Upper lobe of right lung (tissue), 1 donor: ENCODE measurements at places on chromosomes 1 and 21. TPM values are rescaled to one million over a fixed set of nuclear protein-coding genes. Genes with fewer than 3 reads are reported as not detected.

GRCh38 chr1:84352298-84353106, 45.8 kb upstream of the DNASE2B start:
- DNase-seq, result no peak
- H3K27ac ChIP-seq, result no peak overlapping the region
- no peaks in the 10 kb centered on the region for H3K27me3 ChIP-seq
- H3K4me3 ChIP-seq, result no peak overlapping the region

- peak; percentile 69 for DNase-seq
- H3K36me3 ChIP-seq, result peaks cover 52% of the 10 kb centered on the region
- peak overlapping the region; percentile 90 for H3K4me3 ChIP-seq
- peak overlapping the region; percentile 98 for H3K27ac ChIP-seq
- H3K27me3 ChIP-seq, result no peaks in the 10 kb centered on the region
These were observed 671 bp upstream of the PYGO2 start for GRCh38 chr1:154962156-154962749.

- H3K27me3 ChIP-seq, result no peaks in the 10 kb centered on the region
- H3K4me1 ChIP-seq, result peaks cover 7% of the 10 kb centered on the region
These were observed 12.4 kb downstream of the COL18A1 start for GRCh38 chr21:45417256-45417950.

GRCh38 chr1:59043796-59044195, 253.1 kb upstream of the FGGY start:
- H3K4me1 ChIP-seq, result peaks cover 8% of the 10 kb centered on the region
- H3K4me3 ChIP-seq, result no peak overlapping the region
- no peaks in the 10 kb centered on the region for H3K36me3 ChIP-seq
- DNase-seq, result no peak

Gene USH2A
- not detected for total RNA-seq

GRCh38 chr1:12143631-12144155, 23.1 kb upstream of the TNFRSF1B start:
- H3K36me3 ChIP-seq, result no peaks in the 10 kb centered on the region
- H3K27ac ChIP-seq, result peak overlapping the region; percentile 75
- peak; percentile 89 for DNase-seq
- peaks cover 57% of the 10 kb centered on the region for H3K4me1 ChIP-seq
- H3K27me3 ChIP-seq, result no peaks in the 10 kb centered on the region

DNA sequence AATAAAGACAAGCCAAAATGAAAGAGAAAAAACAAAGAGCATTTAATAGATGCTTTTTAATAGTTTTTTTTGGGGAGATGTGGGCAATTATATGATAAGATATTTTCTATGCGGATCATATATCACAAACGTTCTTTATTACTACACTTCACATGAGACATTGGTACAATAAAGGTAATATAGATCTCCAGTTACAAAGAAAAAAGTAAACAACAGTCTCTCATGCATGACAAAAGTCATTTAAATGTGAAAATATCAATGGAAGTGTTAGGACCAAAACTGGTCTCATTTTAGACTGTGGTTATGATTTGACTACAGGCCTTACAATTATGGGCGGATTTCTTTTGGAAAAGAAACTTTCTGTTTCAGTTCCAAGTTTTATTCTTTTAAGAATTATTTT, 687.0 kb downstream of the ADGRL2 start:
- H3K4me3 ChIP-seq, result no peak overlapping the region
- H3K36me3 ChIP-seq, result no peaks in the 10 kb centered on the region
- H3K27ac ChIP-seq, result no peak overlapping the region
- peaks cover 26% of the 10 kb centered on the region for H3K4me1 ChIP-seq
- DNase-seq, result no peak

Gene TSPEAR
- total RNA-seq, result 0.23 TPM

Gene CYP4X1
- total RNA-seq, result 6.8 TPM

- no peaks in the 10 kb centered on the region for H3K27me3 ChIP-seq
- H3K4me1 ChIP-seq, result peaks cover 12% of the 10 kb centered on the region
- DNase-seq, result peak; percentile 94
- H3K4me3 ChIP-seq, result peak within 1 kb of the TSS; percentile 99
- peak within 1 kb of the TSS; percentile 88 for H3K27ac ChIP-seq
These were observed at the start of gene GPATCH3 for GRCh38 chr1:26900001-26900814. TSS of gene GPATCH3 (minus strand) at chr1:26900467. CDS start at chr1:26900442, 25 bp downstream.

DNA sequence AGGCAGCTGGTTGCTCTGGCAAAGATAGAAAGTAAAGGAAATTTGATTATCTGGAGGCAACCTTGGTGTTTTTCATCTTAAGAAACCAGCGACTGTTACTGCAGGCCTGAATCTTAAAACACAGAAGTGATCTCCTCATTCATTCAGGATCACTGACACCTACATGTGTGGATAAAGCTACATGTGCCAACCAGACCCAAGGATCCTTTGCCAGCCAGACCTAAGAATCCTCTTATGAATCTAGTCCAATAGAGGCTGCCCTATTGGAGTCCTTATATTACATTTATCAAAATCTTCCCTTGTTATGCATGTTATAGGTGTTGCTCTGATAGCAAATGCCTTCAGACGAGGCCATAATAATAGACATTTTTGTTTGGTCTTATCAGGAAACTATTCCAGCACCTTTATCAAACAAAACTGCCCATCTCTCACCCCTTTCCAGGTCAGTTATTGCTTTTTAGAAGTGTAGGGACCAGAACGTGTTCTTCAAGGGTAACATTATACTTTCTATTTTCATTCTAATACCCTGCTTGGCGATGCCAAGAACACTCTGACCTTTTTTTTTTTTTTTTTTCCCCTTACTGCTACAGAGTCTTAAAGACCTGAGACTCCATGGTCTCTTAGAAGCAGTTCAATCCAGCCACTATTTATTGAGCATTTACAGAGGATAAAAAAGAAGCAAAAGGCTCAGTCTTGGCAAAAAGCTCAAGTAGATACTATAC, 175.5 kb upstream of the PTBP2 start:
- no peaks in the 10 kb centered on the region for H3K27me3 ChIP-seq
- DNase-seq, result no peak
- H3K36me3 ChIP-seq, result no peaks in the 10 kb centered on the region
- H3K27ac ChIP-seq, result no peak overlapping the region
- H3K4me1 ChIP-seq, result no peaks in the 10 kb centered on the region

- no peaks in the 10 kb centered on the region for H3K4me1 ChIP-seq
- no peaks in the 10 kb centered on the region for H3K36me3 ChIP-seq
- no peaks in the 10 kb centered on the region for H3K27me3 ChIP-seq
- no peak overlapping the region for H3K4me3 ChIP-seq
- no peak overlapping the region for H3K27ac ChIP-seq
These were observed 45.8 kb upstream of the FMOD start for GRCh38 chr1:203396595-203397194.

Gene KIF26B
- total RNA-seq, result 3.4 TPM
